Activated naive CD8-positive, alpha-beta T cell treated with anti-CD3 and anti-CD28 coated beads for 36 hours (primary cell): ENCODE measurements at places on chromosomes 3 and 15.

- no peak for DNase-seq
These were observed 15.3 kb downstream of the SEC61A1 start for GRCh38 chr3:128067489-128067888.

DNA sequence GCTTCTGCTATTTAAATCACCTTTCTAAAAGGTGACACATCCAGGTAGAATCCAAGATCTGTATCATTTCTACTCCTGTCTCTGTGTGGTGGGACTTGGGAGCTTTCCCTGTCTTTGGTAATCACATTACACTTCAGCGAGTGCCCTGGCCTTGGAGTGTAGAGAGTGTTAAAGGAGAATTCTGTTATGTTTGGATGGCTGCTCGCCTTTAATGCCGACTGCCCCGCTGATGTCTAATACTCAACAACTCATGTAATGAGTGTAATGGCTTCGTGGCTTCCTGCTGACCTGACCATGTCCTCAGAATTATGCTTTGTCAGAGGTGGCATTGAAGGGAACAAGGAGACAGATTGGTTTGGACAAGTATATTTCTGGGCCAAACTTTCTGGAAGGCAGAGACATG lies 66.3 kb upstream of the LRTM1 start:
- no peak for DNase-seq

- DNase-seq: no peak
These were observed 329.0 kb downstream of the LPP start for GRCh38 chr3:188482929-188483328.

GRCh38 chr3:155069729-155070128 lies 10.4 kb upstream of the MME start:
- no peak for DNase-seq

GRCh38 chr15:70196372-70197316 lies 98.9 kb upstream of the TLE3 start:
- no peak for DNase-seq

GRCh38 chr15:36251450-36251849 lies 328.0 kb upstream of the CDIN1 start:
- no peak for DNase-seq

- no peak for DNase-seq
These were observed 16.5 kb downstream of the HPS3 start for GRCh38 chr3:149145974-149146373.

- DNase-seq: no peak
These were observed 101.6 kb downstream of the CGNL1 start for GRCh38 chr15:57477736-57478522.

DNA sequence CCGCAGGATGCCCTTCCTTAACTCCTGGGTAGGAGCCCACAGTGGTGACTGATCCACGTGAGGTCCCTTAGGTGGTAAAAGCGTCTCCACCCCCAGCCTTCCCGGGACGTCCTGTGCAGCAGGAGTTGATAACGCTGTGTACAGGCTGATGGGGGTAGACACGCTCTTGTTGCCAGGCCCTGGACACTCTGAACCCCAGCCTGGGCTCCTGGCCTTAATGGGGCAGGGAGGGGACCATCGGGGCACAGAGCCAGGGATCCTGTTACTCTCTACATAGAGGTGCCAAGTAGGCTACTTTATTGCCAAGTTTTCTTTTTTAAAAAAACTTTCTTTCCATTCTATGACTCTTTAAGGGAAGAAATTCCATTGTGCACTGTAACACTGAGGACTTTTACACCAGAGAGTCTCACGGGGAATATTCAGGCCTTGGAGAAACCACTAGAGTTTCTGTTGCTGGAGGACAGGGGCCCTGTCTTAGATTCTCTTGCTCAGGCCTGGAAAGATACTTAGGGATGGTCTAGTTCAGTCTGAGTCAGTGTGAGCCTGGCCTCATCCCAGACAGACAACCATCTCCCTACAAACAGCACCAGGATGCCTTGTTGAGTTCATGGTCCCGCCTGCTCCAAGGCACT lies 104.3 kb upstream of the RNU6-1 start:
- no peak for DNase-seq

DNA sequence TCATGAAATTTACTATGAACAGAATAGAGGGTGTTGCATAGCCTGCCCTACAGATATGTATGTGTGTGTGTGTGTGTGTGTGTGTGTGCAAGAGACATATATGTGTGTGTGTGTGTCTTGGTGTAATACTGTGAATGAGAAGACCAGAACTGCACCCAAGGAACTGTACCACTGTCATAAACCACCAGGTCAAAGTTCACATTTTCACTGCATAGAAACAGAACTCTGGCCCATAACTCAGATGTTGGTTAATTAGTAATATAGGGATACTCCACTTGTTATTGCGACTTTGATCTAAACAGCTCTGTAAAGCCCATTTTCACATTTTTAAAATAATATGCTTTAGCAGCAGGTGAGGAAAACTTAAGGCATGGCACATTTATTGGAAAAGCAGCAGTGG lies 111.8 kb downstream of the IGF2BP2 start:
- no peak for DNase-seq

DNA sequence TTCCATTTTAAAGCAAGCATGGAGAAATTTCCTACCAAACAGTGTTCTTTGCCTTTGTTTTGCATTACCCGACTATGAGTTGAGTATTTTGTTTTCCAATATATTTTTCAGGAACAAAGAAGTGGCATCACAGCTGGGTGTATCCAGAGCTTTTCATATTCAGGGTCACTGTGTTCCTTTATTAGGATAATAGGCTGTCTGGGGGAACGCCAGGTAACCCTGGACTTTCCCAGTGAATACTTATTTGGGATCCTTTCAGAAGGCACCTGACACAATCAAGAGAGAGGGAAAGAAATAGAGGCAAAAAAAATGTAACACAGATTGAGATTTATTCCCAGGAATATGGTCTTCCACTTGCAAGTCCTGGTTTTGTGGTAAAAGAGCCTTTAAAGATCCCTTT lies 44.4 kb downstream of the PAQR5 start:
- DNase-seq: no peak

- no peak for DNase-seq
These were observed 109.9 kb upstream of the TTC14 start for GRCh38 chr3:180492047-180492446.

- DNase-seq: no peak
These were observed 69.3 kb downstream of the MCTP2 start for GRCh38 chr15:94300612-94301011.

DNA sequence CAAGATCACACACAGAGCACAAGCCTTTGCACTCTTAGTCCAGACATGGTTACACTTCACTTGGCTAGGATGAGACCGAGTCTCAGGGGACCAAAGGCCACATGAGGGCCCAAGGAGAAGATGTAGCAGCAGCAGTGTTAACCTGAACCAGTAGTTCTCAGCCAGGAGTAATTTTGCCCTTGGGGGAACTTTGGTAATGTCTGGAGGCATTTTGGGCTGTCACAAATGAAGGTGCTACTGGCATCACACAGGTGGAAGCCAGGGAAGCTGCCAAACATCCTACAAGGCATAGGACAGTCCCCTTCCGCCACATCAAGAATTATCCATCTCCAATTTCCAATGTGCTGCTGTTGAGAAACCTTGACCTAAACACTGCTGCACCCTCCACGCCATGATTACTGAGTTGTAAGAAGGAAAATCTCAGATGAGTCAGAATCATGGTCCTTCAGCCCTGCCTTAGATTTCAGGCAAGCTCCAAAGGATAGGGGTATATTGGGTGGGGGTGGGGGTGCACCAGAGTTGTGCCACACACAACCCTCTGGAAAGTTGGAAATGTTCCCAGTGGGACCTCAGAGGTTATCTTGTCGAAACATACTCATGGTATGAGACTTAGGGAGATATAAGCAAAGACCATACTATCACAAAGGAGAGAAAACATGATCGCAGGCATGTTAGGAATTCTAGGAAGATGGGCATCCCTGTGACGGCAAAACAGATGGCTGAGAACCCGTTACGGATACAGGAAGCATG lies 36.2 kb downstream of the SEMA5B start:
- no peak for DNase-seq

DNA sequence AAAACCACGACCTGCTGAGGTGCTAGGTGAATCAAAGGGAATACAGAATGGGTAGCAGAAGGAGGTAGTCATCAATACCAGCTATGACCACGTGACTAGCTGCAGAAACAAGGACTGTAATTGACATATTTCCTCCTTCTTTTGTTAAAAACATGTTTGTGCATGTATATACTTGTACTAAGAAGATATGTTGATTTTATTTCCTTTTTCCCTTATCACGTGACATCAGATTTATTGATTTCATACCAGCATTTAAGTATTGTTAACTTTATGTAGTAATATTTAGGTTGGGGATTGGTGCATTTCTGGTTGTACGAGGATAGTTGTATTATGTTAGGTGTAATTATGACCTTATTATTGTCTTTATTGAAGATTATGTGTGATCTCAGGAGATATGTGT lies 36.2 kb downstream of the PEX5L start:
- no peak for DNase-seq

DNA sequence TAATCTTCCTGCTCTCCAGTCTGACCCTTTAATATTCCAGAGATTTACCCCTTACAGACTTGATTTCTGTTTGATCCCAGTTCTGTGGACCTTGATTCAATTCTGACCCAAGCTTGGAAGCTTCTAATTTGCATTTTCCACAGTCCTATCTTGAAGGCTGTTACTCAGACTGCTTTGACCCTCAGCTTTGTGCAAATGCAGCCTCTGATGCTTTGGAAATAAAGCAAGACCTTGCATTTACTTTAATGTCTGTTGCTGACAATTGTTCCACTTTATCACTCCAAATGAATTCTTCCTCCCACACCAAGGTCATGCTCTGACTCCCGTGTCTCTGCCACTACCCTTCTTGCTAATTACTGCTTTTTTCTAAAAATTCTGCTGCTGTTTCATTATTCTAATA lies 886.0 kb downstream of the TUSC7 start:
- no peak for DNase-seq

- DNase-seq: no peak
These were observed 338.6 kb downstream of the FOXP1 start for GRCh38 chr3:71244826-71245488.

- DNase-seq: no peak
These were observed 705 bp downstream of the DLL4 start for GRCh38 chr15:40929660-40930429.

DNA sequence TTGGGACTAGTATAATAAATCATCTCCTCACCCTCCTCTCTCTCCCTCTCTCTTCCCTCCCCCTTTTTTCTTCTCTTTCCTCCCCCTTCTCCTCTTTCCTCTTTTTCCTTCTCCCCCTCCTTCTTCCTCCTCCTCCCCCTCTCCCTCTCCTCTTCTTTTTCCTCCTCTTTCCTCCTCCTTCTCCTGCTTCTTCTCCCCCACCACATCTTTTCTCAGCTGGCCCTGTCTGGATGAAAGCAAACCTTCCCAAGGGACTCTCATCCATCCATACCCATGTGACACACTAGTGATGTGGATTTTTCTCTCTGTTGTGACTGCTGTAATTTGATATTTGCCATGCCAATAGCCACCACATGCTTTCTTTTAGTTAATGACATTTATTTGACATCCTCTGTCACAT lies 127.2 kb downstream of the EBLN2 start:
- DNase-seq: no peak

DNA sequence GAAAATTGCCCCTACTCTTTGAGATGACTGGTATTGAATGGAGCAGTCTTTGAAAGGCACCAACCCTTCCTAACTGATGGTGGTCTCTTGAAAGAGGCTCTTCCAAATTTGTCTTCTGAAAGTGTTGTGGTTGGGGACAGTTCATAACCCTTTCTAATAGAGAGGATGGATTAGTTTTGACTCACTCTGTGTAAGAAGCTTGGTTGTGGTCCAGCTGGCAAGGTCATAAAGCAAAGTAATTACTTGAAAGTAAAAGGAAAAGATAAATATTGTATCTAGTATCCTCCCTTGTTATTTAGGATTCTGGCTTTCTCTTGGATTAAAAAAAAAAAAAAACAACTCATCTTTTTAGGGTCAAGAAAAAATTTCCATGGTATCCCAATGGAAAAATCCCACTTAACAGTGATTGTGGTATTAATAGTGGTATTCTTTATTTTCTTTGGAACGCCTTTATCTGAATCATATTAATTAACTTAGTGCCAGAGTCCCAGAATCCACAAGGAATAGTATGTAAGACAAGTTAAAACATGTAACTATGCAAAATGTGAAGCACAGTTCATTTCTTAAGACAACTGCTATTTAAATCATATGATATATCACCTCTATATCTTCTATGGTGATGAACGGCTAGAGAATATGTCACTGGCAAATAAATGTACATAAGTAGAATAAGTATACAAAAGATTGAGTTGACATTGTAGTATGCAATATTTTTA lies 469.3 kb upstream of the CDIN1 start:
- no peak for DNase-seq

- no peak for DNase-seq
These were observed 88.7 kb downstream of the DUT start for GRCh38 chr15:48419896-48420295.

- no peak for DNase-seq
These were observed 57.8 kb upstream of the PLSCR4 start for GRCh38 chr3:146308682-146309081.

DNA sequence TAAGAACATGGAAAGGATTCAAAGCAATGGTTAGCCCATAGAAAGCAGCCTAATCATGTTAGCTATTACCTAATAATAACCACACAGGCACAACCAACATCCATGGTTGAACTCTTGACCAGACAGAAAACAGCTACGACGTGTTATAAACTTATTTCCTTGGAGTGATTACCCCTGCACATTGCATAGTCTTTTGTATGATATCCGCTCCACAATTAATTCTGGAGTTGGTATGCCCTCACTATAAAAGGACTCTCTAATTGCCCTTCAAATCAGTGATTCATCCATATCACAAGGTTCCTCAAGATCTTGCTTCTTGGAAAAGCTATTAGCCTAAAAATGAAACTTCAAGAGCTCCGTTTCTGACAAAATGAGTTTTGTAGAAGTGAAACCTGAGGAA lies 117.9 kb downstream of the SYNPR start:
- no peak for DNase-seq

DNA sequence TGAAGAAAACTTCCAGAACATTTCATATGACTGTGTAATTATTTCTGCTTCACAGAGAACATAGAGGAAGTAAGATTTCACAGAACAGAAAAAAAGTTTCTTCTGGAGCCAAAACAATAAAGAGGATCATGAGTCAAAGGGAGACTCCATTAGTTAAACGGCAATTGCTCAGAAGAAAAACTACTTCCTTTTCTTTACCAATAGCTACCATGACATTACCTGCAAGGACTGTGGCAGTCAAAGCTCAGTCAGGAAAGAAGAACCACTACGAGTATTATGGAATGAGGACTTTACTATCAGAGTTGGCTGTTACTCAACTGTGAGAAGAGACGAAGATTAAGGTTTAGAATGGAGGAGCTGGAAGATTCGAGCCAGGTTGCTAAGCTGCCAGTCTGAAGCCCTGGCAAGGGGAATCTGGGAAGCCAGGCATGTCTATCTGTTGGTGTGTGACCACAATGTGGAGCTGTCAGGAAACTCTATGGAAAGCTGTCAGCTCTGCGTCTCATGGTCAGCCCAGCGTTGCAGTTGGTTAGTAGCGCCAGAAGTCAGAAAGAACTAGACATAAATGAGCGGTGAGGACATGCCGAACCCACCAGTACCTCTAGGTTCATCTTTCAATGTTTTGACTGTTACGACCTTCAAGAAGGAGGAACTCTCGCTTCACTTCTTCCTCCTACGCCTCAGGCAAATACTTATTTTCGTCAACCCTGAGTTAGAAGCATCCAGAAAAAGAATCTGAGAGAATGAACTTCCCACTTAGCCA lies 604.3 kb downstream of the FGF12 start:
- no peak for DNase-seq
